ENCODE measurements at places on chromosomes 3 and 15.

- DNase-seq, result no peak
These were observed 3.9 kb upstream of the SAMD7 start for GRCh38 chr3:169907476-169907875.

DNA sequence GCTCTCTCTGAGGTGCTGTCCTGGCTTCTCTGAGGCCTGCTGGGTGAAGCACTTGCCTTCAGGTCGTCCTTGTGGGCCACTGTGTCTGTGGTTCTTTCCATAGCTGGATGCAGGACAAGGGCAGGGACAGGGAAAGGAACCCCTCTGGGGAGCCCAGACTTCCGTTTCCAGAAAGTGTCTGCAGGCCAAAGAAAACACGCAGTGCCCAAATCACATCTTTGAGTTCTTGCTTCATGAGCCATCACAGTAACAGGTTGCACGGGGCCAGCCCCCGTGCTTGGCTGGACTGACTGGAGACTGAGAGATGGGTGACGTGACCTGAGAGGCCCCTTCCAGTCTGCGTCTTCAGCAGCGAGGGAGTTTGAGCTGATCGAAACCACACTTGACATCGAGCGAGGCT, 115.8 kb downstream of the GABRG3 start:
- no peak for DNase-seq

- no peak for DNase-seq
These were observed 26.8 kb upstream of the OCA2 start for GRCh38 chr15:28125673-28126651.

GRCh38 chr3:124483915-124484470, 246.3 kb upstream of the UMPS start:
- no peak for DNase-seq

DNA sequence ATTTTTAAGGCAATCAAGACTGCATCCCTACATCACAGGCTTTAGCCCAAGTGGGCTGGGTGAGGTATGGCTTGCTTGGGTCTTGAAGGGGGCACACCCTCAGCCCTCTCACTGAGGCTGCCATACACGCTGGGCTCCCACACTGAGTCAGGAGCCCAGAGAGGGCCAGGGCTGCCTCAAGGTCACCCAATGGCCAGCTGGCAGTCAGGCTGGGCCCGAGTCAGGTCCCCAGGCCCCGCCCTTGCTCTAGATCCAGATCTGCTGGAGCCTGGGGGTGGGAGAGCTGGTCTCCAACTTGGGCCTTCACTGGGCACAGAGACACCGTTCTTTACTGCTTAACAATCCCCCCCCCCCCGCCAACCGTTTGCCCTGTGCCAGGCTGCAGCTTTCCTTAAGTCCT, 88.1 kb downstream of the IQSEC1 start:
- no peak for DNase-seq

GRCh38 chr3:123735456-123735855, 148.7 kb downstream of the MYLK start:
- DNase-seq, result no peak

GRCh38 chr3:187252311-187252710, 39.2 kb downstream of the MASP1 start:
- DNase-seq, result no peak

GRCh38 chr3:72769758-72770540, 78.3 kb downstream of the SHQ1 start:
- no peak for DNase-seq

DNA sequence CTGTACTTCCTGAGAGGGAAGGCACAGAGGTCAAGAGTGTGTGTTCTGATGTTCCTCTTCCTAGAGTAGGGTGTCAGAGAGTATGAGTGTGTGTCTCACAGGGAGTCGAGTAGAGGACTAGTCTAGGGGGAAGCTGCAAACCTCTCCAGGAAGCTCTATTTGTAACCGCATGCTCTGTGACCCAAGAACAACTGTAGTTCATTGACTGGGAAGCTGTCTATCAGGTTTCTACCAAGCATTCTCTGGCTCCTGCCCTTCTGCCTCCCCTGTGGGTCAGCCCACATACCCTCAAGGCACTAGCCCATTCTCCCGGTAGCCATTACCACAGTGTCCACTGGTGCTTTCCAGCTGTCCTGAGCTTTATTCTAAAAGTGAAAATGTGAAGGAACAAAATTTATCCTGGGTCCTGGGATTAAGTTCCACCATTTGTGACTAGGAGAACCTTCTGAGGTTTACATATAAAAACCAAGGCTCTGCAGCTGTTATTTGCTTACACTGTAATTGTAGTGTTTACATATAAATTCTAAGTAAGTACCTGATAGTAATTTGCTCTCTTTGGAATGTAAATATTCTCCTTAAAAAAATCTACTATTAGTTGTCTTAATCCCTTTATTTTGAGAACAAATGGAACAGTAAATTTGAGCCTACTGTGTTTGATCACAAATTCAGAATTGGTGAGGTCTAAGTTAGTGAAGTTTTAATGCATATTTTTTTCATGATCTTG, 40.7 kb downstream of the MYRIP start:
- DNase-seq, result no peak

- DNase-seq, result no peak
These were observed 83.0 kb upstream of the NAALADL2 start for GRCh38 chr3:174776123-174776522.

GRCh38 chr3:22319446-22319845, 568.4 kb upstream of the ZNF385D start:
- no peak for DNase-seq

DNA sequence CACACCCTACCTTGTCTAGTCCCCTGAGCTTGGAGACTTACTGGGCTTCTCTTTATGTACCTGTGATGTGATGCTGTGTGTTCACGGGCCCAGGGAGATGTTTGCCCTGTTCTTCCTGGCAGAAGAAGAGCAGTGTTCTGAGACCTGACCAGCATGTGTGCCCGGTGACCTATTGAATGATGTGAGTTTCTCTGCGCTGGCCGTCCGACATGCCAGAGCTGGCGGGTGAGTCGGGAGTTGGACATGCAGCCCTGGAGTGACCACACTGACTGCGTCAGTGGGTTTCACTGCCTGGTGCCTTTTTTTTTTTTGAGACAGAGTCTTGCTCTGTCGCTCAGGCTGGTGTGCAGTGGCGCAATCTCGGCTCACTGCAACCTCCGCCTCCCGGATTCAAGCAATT, 42.3 kb downstream of the CGNL1 start:
- no peak for DNase-seq
